ENCODE measurements at places on chromosomes 5 and 9. TPM values are rescaled to one million over a fixed set of nuclear protein-coding genes. Genes with fewer than 3 reads are reported as not detected.
A peak's percentile ranks its signal among the peaks of the same experiment; 100 is the strongest.

DNA sequence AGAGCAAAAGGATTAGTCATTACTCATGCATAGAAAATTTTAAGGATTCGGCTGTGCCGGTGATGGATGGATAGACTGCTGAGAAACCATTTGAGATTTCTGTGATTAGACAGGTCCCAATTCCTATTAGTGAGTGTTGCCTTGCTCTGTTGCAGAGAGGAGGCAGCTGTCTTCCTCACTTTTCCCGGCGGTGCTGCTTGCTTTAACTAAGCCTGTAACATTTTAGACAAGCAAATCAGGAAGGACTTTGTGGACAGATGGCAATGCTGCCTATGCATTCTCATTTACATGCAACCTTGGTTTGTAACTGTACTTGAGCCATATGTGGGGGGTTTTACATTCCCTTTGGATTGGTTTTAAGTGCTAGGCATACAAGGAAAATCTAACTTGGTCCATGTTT is 1176.3 kb downstream of the CDH18 start:
- DNase-seq: no peak

DNA sequence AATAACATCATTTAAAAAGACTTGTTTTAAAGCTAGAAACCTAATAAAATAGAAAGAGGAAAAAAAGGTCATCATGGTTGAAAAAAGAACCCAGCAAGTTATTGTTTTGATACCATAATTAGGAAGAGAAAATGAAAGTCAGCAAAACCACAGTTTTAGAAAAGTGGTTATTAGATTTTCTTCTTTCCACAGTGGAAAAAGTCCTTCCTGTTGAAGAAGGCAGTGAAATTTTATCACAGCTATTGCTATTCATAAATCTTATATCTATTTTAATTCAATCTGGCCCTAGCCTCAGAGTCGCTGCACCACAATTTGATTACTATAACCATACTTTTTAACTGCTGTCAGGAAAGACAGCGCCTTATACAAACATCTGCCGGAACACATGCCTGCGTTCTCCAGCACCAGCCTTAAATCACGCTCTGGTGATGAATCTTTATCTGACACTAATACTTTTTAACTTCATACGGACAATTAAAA is 60.3 kb downstream of the MAPKAP1 start:
- no peak for DNase-seq

DNA sequence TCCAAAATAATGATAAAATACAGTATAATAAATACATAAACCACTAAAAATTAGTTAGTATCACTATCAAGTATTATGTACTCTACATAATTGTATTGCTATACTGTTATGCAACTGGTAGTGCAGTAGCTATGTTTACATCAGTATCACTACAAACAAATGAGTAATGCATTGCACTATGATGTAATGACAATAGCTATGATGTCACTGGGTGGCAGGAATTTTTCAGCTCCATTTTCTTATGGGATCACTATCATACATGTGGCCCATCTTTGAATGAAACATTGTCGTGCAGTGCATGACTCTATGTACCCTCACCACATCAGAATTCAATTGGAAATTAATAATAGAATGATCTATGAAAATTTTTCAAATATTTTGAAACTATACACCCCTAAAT is 201.3 kb downstream of the MPDZ start:
- no peak for DNase-seq

GRCh38 chr5:146073239-146073900 is 32.0 kb downstream of the PLAC8L1 start:
- no peak for DNase-seq

The CATSPER3 gene
- total RNA-seq: 0.89 TPM

DNA sequence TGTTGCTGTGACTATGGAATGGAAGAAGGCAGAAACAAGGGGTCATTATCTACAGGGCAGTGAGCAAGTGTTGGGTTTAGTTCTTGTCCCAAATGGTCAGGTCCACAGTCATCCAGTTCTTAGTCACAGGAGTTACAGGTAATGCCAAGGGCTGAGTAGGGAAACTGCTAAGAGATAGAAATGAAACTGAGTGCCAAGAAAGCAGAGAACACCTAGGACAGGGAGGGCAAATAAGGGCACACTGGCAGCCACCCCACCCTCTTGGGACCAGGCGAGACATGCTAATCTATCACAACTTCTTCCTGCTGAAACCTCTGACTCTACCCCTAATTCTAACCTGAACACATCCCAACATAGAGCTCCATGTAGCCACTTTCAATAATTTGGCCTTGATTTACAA is 103.2 kb downstream of the KLF4 start:
- no peak for DNase-seq

The ACOT12 gene
- total RNA-seq: not detected

GRCh38 chr5:69492391-69492922 is at the start of gene OCLN:
OCLN (plus strand) TSS chr5:69492790; CDS start chr5:69504245, 11,455 bp downstream.
- peak; percentile 21 for DNase-seq

- DNase-seq: no peak
These were observed 229.3 kb downstream of the PCSK1 start for GRCh38 chr5:96203761-96204160.

- DNase-seq: no peak
These were observed 52.6 kb downstream of the EBF1 start for GRCh38 chr5:159047086-159047485.

GRCh38 chr5:105739732-105740131 is 1931.0 kb downstream of the EFNA5 start:
- no peak for DNase-seq

DNA sequence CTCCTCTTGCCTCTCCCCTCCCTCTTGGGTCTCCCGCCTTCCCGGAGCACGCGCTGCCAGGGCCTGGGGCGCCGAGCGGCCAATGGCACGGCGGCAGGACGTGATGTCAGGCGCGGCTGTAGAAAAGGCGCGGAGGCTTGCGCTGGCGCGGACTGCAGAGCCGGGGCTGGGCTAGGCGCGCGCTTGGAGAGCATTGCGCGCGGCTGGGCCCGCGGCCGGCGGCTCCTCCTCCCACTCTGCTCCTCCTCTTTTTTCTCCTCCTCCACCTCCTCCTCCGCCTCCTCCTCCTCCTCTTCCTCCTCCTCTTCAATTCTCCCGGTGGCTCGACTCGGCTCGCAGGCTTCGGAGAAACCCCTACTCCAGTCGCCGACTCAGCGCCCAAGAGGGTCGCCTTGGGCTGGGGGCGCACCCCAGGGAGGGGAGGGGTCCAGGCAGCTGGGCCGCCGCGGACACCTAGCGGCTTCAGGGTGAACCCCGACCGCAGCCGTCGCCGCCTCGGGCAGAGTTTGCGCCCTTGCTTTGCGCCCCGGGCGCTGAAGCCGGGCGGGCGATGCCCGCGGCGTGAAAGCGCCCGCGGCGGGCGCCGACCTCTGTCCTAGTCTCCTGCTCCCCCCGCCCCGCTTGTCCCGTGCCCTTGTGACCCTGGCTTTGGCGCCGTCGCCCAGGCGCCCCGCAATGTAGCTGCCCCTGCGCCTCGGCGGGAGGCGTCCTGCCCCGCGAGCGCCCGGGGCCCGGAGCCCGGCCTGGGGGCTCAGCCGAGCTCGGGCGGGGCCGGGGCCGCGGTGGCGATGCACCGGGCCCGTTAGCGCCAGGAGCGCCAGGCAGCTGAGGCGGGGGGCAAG is at the start of gene LHX2:
Gene LHX2, plus strand, starts transcription at position 309 of the 842 bp plus-strand sequence. CDS start 581 bp downstream, outside the sequence.
- DNase-seq: peak; percentile 36

DNA sequence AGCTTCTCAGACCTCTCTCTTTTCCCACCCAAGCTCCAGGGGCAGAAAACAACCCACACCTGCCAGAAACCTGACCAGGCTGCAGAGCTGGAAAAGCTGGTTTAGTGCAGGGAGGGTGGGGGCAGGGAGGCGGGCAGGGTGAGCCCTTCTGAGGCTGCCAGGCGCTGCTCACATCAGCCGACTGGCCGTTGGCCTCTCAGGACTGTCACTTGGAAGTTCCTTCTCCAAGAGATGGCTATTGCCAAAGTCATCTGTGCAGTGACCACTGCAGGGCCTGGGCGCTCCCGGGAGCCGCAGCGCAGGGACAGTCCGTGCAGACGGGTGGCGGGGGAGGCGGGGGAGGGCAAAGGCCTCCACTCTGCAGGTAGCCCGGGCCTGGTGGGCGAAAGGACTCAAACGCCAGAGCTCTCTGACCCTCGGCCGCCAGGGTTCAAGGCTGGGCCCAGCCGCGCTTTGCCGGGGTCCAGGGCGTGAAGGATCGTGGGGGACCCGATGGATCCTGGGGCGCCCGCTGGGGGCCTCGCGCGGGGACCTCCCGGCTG is 205.0 kb upstream of the IER5L start:
- no peak for DNase-seq

DNA sequence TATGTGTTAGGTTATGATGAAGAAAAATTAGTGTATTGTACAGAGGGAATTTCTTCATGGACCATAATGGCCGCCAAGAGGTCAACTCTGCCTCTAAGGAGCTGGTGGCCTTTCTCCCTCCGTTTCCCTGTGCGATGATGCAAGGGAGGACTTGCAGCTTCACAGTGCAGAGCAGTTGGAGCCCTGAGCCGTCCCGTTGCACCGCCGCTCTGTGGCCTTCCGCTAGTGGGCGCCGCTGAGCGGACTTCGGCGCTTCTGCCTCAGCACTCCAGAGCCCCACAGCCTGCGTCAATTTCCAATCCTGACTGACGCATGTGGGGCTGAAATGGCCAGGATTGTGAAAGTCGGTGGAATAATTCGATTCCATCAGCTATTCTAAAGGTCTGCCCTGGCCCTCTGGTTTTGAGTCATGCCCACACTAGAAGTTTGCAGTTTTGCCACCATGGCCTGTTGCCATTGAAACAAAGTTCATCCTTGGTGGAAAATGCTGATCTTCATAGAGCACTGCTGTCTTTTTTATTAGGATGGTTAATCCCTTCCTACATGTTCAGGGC is 22.7 kb upstream of the LECT2 start:
- peak; percentile 60 for DNase-seq

- no peak for DNase-seq
These were observed 50.5 kb upstream of the STC2 start for GRCh38 chr5:173378727-173379126.

The BTNL8 gene
- total RNA-seq: not detected

DNA sequence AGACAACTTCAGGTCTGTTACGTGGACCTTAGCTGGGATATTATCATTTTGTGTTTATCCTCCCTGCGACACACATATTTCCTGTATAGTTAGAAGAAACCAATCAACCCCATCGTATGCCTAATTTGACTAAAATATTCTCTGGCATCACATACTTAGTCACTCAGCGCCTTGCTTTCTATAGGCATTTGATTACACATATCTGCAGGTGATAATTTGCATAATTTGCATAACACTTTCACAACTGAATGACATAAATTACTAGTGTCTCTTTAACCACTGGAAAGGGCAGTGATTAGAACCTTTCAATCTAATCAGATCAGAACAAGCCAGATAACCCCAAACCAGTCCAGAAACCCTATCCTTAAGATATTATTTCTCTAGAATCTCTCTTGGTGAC is 390.2 kb downstream of the TLR4 start:
- DNase-seq: no peak

The TYRP1 gene
- total RNA-seq: not detected

The NTRK2 gene
- 0.05 TPM for total RNA-seq

DNA sequence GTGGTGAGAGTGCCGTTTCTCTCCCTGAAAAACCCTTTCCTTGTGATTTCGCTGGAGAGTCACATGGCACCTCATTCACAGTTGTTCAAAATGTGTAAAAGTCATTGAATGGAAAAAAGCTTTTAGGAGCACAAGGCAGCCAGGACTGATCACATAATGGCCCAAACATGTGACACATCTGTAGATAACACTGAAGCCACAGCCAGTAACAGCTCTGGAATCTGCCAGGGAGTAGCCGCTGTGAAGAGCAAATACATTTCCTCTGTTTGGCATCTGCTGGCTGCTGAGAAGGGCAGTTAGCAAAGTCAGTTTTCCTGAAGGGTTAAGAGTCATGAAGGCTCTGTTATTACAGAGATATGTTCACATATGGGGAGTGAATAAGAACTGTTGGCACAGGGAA is 271.8 kb downstream of the NNT start:
- no peak for DNase-seq

The TAF1L gene
- total RNA-seq: 0.05 TPM
